ENCODE measurements at places on chromosomes 1 and 21.

GRCh38 chr1:39392851-39393573, 98.4 kb upstream of the BMP8A start:
- DNase-seq = no peak

DNA sequence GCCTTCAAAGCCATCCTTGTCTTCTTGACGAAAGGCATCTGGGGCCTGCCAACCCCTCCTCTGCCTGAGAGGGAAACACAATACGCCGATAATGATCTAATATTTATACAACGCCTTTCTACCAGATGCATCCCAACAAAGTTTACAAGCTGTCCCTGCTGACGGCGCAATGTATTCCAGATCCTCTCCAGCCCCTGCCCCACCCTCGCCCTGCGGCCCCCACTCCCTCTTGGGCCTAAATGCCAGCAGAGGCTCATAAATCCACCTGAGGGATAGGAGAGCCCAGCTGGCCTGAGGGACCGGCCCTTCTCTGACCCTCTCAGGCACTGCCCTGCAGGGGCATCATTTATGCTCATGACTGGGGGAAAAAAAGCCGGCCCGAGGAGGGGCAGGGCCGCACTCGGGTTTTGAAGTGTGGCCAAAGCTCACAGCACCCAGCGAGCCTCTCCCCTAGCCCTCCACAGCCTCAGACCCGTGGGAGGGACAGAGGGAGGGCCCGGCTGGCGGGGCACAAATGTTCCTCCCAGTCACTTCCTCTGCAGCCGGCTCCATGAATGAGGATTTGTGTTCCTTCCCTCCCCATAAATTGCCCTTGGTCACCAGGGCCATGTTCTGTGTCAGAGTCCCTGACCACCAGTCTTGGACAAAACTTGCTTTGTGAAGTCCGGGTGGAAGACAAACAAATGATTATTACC, 140.3 kb downstream of the FOXD2 start:
- no peak for DNase-seq

DNA sequence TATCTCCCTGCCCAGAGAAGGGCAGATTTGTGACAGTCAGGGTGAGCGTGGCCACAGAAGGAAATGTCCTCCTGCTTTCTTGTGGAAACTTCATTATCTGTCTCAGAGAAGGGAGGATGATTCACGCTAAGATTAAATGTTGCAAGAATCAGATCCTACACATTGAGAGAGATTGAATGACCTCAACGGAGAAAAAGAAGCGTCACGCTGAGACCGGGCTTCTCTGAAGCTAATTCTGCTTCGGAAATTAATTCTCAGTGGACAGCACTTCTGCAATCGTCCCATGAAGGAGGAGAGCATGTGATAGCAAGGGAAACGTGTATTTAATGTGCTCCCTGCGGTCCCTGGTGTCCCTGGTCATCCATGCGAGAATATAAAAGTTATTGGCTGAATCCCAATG, 19.8 kb upstream of the C1orf21 start:
- no peak for DNase-seq

DNA sequence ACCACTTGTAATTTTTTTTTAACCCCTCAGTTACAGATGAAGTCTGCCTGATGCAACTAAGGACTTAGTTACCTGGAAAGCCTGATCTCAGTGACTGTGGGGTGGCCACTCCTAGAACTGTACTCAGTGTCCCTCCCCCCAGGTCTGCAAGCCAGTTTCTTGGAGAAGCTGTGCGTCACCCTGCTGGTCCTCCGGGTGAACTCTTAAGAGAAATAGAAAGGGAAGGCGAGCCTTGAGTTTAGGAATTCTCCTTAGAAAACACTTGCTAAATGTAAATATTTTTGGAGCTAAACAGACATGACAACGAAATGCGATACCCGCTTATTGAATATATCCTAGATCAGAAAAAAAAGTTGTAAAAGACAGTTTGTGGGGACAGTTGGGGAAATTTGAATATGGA, 730 bp downstream of the SLC16A4 start:
- no peak for DNase-seq

DNA sequence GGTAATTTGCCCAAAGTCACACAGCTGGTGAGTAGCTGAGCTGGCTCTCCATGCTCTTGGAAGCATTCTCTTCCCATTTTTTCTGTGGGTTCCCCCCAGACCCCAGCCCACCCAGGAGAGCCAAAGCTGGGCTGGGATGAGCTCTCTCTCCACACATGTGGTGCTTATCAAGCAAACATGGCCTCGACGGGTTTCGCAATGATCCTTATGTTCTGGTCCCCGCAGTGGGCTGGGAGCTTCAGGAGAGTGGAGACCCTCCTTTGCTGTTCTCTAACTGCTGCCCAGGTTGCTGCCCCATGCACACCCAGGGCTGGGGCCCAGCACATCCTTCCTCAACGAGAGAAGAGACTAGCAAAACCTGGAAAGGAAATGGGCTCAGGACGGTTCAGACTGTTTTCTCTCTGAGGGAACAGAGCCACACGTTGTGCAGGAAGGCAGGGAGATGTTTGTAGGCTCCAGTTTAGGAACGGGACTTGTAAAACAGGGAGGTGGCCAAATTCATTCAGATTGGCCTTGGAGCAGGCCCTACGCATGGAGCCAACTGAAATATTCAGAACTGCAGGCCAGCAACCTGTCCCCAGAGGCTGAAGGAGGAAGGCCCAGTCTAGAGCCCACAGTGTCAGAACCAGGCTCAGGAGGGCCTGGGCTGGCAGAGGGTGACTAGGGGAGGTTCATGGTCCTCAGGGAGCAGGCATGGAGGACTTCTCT, 27.2 kb upstream of the CSF1 start:
- DNase-seq = no peak

GRCh38 chr1:247114351-247115140, 10.4 kb upstream of the ZNF669 start:
- DNase-seq = no peak

Measured in liver (tissue), 10 donors.